H1 (cell line): ENCODE measurements at places on chromosomes 7 and 10. TPM values are rescaled to one million over a fixed set of nuclear protein-coding genes. Genes with fewer than 3 reads are reported as not detected.

The LFNG gene
- 28.9 and 31.6 TPM in 2 replicates for total RNA-seq

The KEL gene
- total RNA-seq, result 1.1 and 1.8 TPM in 2 replicates

DNA sequence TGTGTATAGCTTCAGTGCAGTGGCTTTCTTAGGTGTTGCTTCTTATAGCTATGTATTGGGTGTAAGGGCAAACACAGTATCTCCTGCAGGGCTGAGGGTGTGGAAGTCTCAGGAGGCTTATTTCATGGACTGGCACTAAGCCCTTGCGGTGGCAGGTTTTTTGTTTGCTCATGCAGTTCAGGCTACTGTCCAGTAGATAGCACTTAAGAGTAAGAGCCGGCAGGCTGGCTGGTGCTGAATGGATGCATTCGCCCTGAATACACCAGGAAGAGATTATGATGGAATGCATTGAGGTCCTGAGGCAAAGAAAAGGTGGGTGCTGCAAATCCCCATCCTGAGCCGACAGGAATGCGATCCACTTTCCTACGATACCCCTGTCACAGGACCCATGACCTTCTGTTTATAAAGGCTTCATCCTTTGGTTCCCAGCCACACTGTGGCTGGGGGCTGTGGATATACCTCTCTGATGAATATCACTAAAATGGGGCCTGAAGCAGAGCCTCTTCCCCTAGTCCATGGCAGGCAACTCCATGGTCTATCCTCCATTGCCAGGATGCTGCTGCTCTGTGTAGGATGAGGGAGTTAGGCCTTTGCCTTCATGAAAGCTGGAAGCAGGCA lies 44.9 kb downstream of the ANXA8 start:
- H3K27me3 ChIP-seq, result no peaks in the 10 kb centered on the region
- H3K4me1 ChIP-seq, result no peaks in the 10 kb centered on the region
- H3K36me3 ChIP-seq, result no peaks in the 10 kb centered on the region
- no peak overlapping the region for H3K4me3 ChIP-seq

DNA sequence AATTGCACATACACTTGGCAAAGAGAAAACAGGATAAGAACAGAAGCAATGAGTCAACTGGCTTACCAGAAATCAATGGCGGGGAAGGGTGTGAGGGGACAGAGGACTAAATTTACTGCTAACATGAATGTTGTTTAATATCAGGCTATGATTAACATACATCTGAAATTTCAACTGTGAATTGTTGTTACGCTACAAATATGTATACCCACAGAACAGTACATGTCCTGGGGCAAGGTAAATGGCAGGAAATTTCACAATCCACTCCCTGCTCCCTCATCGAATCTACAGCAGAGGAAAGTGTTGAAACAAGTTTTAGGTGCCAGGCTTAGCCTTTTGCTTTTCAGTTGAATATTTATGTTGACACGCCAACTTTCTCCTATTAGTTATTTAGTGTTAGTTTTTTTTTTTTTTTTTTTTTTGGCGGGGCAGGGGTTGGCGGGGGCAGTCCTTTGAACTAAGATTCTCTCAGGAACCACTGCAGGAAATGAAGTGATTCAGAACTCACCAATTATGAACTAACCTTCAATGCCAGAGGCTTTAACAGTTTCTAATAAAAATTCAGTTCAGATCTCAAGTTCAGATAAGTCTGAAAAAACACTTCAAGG lies 99.0 kb downstream of the UBE2H start:
- H3K4me1 ChIP-seq, result no peaks in the 10 kb centered on the region
- no peaks in the 10 kb centered on the region for H3K36me3 ChIP-seq
- no peak overlapping the region for H3K27ac ChIP-seq

GRCh38 chr7:68122801-68123200 lies 1126.2 kb downstream of the TYW1 start:
- no peaks in the 10 kb centered on the region for H3K4me1 ChIP-seq
- no peak overlapping the region for H3K27ac ChIP-seq
- H3K4me3 ChIP-seq, result no peak overlapping the region
- no peaks in the 10 kb centered on the region for H3K27me3 ChIP-seq
- no peak for DNase-seq
